Urinary bladder (tissue), 4 donors: ENCODE measurements at places on chromosomes 1 and 21.

- DNase-seq: no peak
Measured at GRCh38 chr1:47174656-47175020, 15.2 kb downstream of the PDZK1IP1 start.

- DNase-seq: peak; percentile 83
Measured at GRCh38 chr1:152001631-152002584, 8.2 kb upstream of the S100A10 start.

DNA sequence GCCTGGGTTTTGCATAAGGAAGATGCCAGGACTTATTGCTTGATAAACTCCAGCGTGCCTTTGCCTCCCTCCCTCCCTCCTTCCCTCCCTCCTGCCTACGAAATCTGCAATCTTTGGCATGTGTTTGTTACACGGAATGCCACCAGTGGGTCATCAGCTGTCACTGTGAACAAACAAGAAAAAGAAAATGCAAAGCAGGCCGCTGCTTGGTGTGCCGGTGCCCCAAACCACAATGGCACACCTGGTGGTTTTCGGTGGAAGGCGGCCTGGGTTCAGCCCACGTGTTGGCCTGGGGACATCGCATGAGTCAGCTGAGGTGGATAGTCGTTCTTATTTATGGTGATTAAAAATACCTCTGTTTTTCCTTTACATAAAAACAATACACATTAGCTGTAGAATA lies 16.3 kb upstream of the IFNLR1 start:
- DNase-seq: no peak

- DNase-seq: no peak
Measured at GRCh38 chr1:11320153-11320936, 47.3 kb downstream of the UBIAD1 start.

GRCh38 chr21:26846036-26846931 lies 1.1 kb upstream of the ADAMTS1 start:
- DNase-seq: peak; percentile 82
